Fibroblast of lung (primary cell): ENCODE measurements at places on chromosomes 7 and 10. TPM values are rescaled to one million over a fixed set of nuclear protein-coding genes. Genes with fewer than 3 reads are reported as not detected.

- DNase-seq, result peak; percentile 52
- no peaks in the 10 kb centered on the region for H3K4me1 ChIP-seq
Measured at GRCh38 chr10:113267619-113268562, 285.0 kb upstream of the HABP2 start.

DNA sequence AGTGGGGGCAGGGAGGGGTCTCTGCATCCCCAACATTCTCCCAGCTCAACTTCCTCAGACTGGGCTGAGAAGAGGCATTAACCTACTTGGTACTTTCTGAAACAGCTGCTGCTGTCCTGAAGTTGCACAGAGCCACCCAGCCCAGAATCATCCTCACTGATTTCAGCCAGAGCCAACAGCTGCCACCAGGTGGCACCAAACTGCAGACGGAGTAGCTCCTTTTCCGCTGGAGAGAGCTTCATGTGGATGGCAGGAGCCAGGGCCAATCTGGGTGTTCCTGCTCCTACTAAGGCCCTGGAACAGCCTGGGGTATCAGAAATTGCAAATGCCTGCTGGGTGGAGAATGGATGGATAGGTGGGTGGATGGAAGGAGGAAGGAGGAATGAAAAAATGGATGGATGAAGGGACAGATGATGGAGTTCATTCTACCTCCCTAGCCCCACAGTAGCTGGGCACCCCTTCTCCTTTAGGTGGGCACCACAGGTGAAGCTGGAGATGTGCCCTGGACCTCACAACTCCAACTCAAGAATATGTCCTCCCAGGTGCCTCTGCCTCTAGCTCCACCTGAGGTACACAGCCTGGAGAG lies 11.8 kb upstream of the DRGX start:
- H3K27me3 ChIP-seq, result peaks cover 3% of the 10 kb centered on the region
- no peaks in the 10 kb centered on the region for H3K4me1 ChIP-seq
- H3K4me3 ChIP-seq, result no peak overlapping the region
- DNase-seq, result peak; percentile 73

- no peak for DNase-seq
- no peak overlapping the region for H3K27ac ChIP-seq
- H3K27me3 ChIP-seq, result no peaks in the 10 kb centered on the region
- no peaks in the 10 kb centered on the region for H3K36me3 ChIP-seq
- no peak overlapping the region for H3K4me3 ChIP-seq
Measured at GRCh38 chr7:22447762-22448161, 52.2 kb downstream of the STEAP1B start.

DNA sequence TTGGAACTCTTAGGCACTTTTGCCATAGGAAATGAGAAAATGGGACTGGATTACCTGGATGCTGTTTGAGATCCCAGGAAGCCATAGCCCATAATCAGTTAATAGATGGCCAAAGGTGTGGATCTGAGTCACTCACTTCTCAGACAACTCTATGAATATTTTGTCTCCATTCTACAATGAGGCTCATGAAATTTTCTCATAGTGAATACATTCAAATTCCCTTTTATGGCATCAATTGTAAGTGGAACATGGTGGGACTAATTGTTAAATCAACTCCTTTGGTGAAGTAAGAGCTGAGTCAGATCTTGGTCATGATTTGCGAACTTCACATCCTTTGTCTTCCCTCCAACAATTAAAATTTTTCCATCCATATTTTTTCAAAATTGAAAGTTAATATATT lies 222.1 kb downstream of the ARL4A start:
- H3K27me3 ChIP-seq, result no peaks in the 10 kb centered on the region
- H3K36me3 ChIP-seq, result no peaks in the 10 kb centered on the region
- no peaks in the 10 kb centered on the region for H3K4me1 ChIP-seq
- DNase-seq, result no peak
- H3K27ac ChIP-seq, result no peak overlapping the region

WEE2 gene
- not detected in 2 replicates for total RNA-seq

DNA sequence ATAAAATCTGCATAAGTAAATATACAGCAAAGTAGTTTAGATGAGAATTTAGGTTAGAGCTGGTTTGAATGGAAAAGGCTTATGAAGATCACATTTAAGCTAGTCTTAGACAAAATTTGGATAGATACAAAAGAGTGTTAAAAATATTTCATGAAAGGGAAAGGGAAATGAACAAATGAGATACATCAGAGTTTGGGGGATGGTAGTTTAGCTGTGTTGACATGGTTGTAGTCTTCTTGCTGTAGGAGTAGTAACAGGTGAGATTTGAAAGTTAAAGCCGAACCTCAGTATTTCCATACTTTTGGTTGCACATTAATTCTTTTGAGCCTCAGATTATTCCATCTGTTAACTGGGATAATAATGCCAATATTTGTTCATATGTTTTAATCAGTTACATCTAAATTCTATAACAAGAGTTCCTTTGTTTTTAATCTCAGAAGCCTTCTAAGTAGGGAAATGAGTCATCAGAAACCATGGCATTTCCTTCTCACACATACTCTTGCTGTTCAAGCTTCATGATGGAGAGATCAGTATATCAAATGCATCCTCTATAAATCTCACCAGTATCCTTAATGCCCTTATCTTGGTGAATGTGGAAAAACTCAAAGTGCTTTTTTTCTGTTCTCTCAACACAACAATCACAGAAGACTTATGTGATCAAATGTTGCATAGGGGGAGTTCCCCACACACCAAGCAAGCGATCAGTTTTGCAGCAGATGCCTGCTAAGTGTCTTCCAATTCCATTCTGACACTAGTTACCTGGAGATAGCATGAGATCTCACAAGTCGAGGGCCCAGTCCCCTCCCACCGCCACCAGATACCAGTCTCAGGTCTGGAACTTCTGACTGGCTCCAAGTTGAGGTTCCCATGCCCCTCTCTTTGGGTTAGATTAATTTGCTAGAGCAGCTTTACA lies 84.7 kb downstream of the MAPK8 start:
- H3K4me3 ChIP-seq, result no peak overlapping the region
- peaks cover 10% of the 10 kb centered on the region for H3K4me1 ChIP-seq
- no peak overlapping the region for H3K27ac ChIP-seq
